ENCODE measurements at places on chromosomes 1 and 21.
A peak's percentile ranks its signal among the peaks of the same experiment; 100 is the strongest.

- DNase-seq = no peak
Observed at GRCh38 chr1:8663915-8664329, 153.5 kb downstream of the RERE start.

- no peak for DNase-seq
Observed at GRCh38 chr21:16509476-16509875, 779.7 kb downstream of the USP25 start.

- no peak for DNase-seq
Observed at GRCh38 chr1:43184995-43185394, 12.9 kb downstream of the CFAP57 start.

DNA sequence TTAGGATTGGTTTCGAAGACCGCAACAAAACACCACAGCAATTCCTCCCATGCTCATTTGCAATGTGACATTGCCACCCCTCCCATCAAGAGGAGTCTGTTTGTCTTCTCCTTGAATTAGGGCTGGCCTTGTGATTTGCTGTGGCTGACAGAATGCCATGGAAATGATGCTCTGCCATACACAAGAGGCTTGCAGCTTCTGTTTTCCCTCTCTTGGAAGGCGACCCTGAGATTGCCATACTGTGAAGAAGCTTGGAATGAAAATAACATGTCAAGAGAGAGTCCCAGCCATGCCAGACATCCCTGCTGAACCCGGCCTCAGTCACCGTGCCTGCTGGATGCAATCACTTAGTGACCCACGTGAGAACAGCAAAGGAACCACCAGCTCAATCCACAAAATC lies 212.4 kb downstream of the CRB1 start:
- DNase-seq = no peak

GRCh38 chr21:38921511-38922251 lies 116.0 kb downstream of the ETS2 start:
- DNase-seq = no peak

DNA sequence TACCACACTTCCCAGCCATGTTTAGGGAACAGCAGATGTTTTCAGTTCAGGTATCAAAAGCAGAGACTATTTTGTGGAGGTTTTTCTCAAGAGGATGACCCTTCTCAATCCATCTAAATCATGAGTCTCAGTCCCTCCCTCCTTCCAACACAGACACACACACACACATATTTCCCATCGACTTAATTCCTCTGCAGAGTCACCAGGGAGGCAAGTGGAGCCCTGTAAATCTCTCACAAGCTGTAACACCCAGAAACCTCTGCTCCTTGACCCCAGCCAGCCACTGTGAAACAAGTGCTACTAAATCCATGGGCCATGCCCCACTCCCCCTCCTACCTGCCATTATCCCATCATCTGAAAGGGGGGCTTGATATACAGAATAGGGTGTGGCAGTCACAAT lies 10.6 kb upstream of the KCND3 start:
- DNase-seq = no peak

DNA sequence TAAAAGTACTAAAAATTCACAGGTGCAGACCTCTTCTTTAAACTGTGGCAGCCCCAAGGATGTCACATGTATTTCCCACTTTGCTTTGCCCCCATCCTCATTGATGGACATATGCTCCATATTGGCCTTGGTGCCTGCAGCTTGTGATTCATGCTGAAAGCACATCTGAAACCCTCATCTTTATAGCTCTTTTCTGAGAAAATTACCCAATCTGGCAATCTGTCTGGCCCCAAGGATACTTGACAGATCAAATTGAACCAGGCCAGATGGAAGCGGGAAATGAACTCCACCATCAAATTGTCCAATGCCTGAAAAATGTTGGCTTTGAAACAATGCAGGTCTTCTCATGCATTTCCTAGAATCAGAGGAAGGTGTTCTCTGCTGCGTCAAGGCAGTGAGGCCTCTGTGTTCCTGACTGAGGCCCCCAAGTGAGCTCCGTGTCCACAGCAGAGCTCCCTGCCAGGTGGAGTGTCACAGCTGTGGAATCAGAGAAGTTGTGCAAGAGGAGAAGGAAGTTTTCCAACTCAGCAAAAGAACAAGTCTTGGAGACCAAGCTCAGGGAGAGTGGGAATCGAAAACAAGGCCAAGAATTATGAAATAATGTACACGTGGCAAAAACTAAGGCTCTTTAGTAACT lies 323.7 kb downstream of the PLPP3 start:
- no peak for DNase-seq

GRCh38 chr1:26350701-26351589 lies 3.0 kb downstream of the CRYBG2 start:
- no peak for DNase-seq

- DNase-seq = no peak
Observed at GRCh38 chr1:37175666-37176215, 141.4 kb upstream of the GRIK3 start.

GRCh38 chr1:203492082-203492747 lies 1.7 kb upstream of the OPTC start:
- no peak for DNase-seq

- DNase-seq = no peak
Observed at GRCh38 chr1:161740921-161741320, 8.7 kb upstream of the DUSP12 start.

DNA sequence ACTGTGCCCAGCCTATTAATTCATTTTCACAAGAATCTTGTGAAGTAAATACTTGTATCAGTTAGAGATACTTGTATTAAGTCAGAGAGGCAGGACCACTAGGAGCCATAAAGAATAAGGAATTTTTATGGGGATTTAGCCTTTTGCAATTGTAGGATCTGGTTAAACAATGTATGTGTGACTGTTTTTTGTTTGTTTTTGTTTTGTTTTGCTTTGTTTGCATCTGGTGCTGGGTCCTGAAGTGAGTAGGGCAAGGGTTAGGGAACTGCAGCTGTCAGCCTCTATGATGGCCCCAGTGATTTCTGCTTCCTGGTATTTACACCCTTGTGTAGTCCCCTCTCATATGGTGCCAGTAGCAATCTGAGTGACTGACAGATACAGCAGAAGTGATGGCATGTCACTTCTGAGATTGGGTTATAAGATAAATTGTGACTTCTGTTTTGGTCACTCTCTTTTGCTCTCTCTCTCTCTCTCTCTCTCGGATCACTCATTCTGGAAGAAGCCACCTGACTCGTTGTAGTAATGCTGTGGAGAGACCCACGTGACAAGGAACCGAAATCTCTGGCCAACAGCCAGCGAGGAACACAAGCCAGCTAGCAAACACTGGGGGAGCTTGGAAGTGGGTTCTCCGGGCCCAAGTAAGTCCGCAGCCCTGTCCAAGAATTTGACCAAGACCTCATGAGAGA lies 96.2 kb upstream of the MARK1 start:
- no peak for DNase-seq

DNA sequence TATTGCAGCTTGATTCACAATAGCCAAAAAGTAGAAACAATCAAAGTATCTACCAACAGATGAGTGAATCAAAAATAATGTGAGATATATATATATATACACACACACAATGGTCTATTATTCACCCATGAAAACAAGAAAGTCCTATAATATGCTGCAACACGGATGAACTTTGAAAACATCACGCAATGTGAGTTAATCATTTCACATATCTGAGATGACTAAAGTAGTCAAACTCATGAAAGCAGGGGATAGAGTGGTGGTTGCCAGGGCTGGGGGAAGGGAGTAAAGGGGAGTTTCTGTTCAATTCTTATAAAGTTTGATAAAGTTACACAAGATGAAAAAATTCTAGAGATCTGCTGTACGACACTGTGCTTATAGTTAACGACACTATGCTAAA lies 1234.8 kb downstream of the MRPL39 start:
- DNase-seq = no peak

DNA sequence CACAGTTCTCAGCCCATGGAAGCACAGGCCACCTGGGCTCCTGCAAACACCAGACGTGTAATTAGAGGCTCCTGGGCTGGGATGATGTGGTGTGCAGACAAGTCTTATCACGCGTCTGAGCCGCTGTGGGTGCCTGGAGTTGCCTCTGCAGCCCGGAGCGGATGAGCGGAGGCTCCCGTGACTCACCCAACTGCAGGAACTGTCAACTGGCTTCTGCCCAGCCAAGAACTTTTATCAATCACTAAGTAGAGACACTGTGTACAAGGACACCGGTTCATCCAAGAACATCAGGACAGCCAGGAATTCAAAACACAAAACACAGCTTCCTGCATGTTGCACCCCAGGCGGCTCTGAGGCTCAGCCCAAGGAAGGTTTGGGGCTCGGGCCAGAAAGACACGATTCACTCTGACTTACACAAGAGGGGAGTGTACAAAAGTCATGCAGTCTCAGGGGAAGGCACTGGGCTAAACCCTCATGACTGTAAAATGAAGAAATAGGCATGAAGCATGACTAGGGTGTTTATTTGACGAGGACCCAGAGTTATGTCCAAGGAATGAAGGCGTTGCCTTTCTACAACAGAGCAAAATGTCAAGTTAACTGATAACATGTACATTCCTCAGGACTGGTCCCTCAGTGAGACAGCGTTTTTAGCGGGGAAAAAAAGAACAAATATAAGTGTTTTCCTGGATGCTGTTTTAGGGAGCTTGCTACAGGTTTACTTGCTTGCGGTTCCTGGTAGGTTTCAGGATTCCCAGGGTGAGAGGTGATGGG lies 21.1 kb downstream of the ERRFI1 start:
- DNase-seq = peak; percentile 26

DNA sequence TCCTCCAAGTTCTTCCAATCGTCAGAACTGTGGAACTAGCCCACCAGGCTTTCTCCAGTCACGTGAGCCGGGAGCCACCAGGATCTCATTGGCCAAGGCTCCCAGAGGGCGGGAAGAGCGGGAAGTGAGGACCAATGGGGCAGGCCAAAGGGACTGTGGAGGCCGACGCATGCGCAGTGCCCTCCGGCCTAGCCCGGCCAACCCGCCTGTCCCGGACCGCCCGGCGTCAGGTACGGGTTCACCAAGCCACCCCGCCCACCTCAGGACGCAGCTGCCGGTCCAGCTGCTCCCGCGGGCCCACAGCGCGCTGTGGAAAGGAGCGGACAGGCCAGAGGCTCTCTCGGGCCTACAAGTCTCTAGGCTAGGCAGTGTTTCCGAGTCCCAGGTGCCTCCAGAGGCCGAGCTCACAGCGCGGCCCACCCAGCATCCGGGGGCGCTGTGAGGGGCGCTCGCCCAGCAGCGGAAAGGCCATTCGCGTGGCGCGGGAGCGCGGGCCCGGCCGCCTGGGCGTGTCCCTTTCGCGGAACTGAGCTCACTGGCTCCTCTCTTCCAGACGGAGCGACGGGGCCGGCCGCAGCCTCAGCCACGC lies 10.9 kb downstream of the OR14I1 start:
- no peak for DNase-seq

DNA sequence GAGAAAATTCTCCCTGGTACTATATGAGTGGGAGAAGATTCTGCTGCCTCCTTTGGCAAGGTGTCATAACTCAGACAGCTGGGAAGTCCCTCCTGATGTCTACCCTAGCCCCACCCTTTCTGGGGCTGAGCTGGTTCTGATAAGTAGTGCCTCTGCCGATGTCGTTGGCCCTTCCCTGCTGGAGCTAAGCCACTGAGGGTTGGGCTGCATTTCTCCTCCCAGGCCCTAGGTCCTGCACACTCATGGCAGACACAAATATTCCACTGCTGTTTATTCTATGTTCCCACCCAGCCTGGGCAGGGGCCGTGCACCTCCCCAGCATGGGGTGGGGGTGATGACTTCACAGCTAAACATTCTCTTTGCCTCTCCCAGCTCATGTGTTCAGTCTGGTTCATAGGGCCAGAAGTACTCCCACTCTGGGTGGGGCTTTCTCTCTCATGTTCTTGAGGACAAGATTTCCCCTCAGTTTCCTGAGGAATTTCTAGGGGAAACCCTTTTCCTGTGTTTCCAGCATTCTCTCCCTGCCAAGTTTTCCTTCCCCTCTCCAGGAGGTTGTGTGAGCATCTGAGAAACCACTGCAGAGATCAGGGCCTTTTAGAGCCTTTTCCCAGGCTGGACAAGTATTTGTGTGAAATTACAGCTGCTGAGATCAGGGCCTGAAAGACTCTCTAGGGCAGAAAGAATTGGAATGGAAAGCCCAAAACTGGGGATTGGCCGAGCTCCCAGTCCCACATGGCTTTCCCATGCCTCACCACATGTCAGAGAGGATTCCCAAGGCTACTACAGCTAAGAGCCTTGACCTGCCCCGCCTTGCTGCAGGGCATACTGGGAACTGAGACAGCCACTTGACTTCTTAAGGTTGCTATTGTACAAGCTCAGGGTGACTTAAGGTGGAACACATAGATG lies 66.2 kb downstream of the ATP2B4 start:
- DNase-seq = no peak

- DNase-seq = no peak
Observed at GRCh38 chr21:33063907-33064622, 5.9 kb upstream of the OLIG1 start.

GRCh38 chr1:178408871-178409270 lies 87.9 kb downstream of the CLEC20A start:
- DNase-seq = no peak

- DNase-seq = no peak
Observed at GRCh38 chr1:109116286-109116685, 2.4 kb downstream of the ELAPOR1 start.

- no peak for DNase-seq
Observed at GRCh38 chr1:158652721-158653334, 33.7 kb downstream of the SPTA1 start.

- DNase-seq = no peak
Observed at GRCh38 chr1:31315902-31316301, 19.1 kb downstream of the ZCCHC17 start.

DNA sequence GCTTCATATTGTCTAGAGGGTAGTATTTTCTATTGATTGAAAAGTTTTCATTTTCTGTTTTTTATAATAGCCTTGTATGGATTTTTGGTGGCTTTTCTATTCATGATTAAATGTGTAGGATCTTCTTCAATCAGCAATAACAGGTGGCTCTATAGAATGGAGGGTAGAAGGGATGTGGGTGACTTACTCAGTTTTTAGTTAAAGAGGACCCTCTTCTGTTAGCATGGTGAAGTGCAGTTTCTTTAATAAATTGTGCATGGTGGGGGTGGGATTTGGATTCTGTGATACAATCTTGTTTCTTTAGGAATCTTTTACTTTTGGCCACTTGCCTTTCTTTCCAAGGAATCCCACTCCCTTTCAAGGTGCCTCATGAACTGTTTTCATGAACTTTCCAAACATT lies 64.7 kb downstream of the SLC35A3 start:
- DNase-seq = no peak

GRCh38 chr1:58785442-58786058 lies 1.7 kb upstream of the JUN start:
- no peak for DNase-seq

DNA sequence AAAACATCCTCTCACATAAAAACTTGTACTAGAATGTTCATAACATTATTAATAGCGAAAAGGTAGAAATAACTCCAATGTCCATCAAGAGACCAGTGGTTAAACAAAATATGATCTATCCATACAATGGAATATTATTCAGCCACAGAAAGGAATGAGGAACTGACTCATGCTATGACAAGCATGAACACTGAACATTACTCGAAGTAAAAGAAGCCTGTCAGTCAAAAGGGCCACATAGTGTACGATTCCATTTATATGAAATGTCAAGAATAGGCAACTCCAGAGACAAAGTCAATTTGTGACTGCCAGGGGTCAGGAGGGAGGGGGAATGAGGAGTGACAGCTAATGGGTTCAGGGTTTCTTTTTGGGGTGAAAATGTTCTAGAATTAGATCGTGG lies 2.3 kb downstream of the VPS26C start:
- DNase-seq = no peak

GRCh38 chr1:99170516-99170915 lies 93.8 kb upstream of the PLPPR4 start:
- no peak for DNase-seq
